ENCODE measurements at places on chromosomes 16 and 17. TPM values are rescaled to one million over a fixed set of nuclear protein-coding genes. Genes with fewer than 3 reads are reported as not detected.

GRCh38 chr16:81612351-81613163 lies 166.5 kb upstream of the PLCG2 start:
- H3K36me3 ChIP-seq, result no peaks in the 10 kb centered on the region
- H3K27ac ChIP-seq, result no peak overlapping the region
- H3K4me3 ChIP-seq, result no peak overlapping the region
- no peak for DNase-seq

GRCh38 chr16:4750896-4751295 lies 16.1 kb downstream of the ZNF500 start:
- peaks cover 4% of the 10 kb centered on the region for H3K36me3 ChIP-seq
- no peak overlapping the region for H3K4me3 ChIP-seq
- H3K4me1 ChIP-seq, result no peaks in the 10 kb centered on the region
- no peak overlapping the region for H3K27ac ChIP-seq

GRCh38 chr17:27157297-27157696 lies 136.6 kb upstream of the WSB1 start:
- H3K4me3 ChIP-seq, result no peak overlapping the region
- no peak overlapping the region for H3K27ac ChIP-seq
- peaks cover 17% of the 10 kb centered on the region for H3K4me1 ChIP-seq

DNA sequence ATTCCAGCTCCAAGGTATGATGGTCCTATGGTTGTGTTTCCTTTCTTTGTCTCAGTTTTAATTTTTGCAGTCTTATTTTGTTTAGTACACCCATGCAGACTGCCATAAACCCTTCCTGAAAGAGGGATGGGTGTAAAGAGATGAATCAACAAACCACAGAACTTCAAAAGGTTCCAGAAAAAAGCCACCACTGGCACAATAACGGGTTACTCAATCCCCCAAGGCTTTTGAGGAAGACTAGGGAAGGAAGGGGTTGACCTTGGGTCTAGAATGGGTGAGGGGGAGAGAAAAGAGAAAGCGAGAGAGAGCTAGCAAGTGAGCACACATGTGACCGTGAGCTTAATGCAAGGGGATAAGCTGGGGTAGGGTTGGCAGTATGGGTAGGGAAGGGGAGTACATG lies 168.1 kb downstream of the XYLT1 start:
- H3K4me1 ChIP-seq, result no peaks in the 10 kb centered on the region
- no peak for DNase-seq
- H3K4me3 ChIP-seq, result no peak overlapping the region
- no peaks in the 10 kb centered on the region for H3K36me3 ChIP-seq
- no peaks in the 10 kb centered on the region for H3K27me3 ChIP-seq

DNA sequence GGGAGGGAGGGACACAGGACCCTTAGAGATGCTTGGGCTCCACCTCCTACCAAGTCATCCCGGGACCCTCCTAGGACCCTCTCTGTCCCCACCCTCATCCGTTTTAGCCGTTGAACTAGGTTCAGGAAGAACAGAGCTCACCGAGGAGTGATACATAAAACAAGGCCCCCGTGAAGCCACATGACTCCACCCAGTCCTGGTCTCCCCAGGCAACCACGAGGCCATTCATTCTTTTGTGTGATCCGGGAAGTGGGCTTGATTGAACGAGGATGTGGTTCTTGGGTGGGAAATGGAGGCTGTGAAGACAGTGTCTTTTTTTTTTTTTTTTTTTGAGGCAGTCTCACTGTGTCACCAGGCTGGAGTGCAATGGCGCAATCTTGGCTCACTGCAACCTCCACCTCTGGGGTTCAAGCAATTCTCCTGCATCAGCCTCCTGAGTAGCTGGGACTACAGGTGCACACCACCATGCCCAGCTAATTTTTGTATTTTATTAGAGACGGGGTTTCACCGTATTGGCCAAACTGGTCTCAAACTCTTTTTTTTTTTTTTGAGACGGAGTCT lies 14.8 kb downstream of the TRARG1 start:
- no peak for DNase-seq
- no peaks in the 10 kb centered on the region for H3K36me3 ChIP-seq
- no peaks in the 10 kb centered on the region for H3K4me1 ChIP-seq
- H3K27ac ChIP-seq, result no peak overlapping the region
- H3K4me3 ChIP-seq, result no peak overlapping the region

DNA sequence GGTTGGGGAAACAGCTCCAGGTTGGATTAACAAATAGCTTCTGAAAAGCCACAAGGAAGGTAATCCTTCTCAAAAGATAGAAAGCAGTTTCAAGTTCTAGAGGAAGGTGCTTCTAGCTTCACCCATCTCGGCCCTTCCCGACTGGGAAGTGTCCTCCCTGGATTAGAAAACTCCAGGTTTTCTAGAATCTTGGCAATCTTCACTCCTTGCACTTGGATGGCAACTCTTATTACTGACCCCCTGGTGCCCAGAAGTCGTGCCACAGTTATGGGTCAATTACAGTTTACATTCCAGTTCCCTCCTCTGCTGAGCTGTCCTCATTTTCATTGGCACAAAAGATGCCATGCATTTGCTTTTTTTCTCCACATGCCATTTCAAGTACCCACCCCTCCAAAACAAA lies 65.6 kb downstream of the SMG6 start:
- H3K4me3 ChIP-seq, result peak overlapping the region; percentile 4
- peak overlapping the region; percentile 80 for H3K27ac ChIP-seq
- H3K4me1 ChIP-seq, result no peaks in the 10 kb centered on the region
- H3K36me3 ChIP-seq, result peaks cover 13% of the 10 kb centered on the region
- no peak for DNase-seq

DNA sequence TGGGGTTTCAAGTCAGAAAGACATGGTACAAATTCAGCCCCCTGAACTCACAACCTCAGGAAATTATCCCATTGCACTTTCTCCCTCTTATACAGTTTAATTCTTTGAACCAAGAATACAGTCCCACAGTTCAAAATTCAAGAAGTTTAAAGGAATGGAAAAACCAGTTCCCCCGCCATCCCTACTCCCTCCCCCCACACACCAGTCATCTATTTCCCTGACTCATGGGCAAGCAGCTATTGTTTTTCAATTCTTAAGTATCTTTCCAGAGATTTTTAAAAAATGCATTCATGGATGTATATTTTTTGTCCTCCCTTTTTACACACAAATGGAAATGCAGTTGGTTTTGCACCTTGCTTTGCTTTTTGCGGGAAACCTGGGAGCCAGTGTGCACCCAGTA lies 7.3 kb downstream of the SYCE1L start:
- no peaks in the 10 kb centered on the region for H3K4me1 ChIP-seq
- no peaks in the 10 kb centered on the region for H3K36me3 ChIP-seq
- H3K27ac ChIP-seq, result no peak overlapping the region
- no peaks in the 10 kb centered on the region for H3K27me3 ChIP-seq

- H3K27ac ChIP-seq, result no peak overlapping the region
- no peaks in the 10 kb centered on the region for H3K27me3 ChIP-seq
- no peak overlapping the region for H3K4me3 ChIP-seq
- no peaks in the 10 kb centered on the region for H3K4me1 ChIP-seq
- peaks cover 94% of the 10 kb centered on the region for H3K36me3 ChIP-seq
These were observed 10.2 kb downstream of the MYO19 start for GRCh38 chr17:36524428-36524876.

- H3K27ac ChIP-seq, result no peak overlapping the region
- no peaks in the 10 kb centered on the region for H3K27me3 ChIP-seq
- no peak overlapping the region for H3K4me3 ChIP-seq
- no peaks in the 10 kb centered on the region for H3K4me1 ChIP-seq
- no peak for DNase-seq
- H3K36me3 ChIP-seq, result no peaks in the 10 kb centered on the region
These were observed 231.1 kb downstream of the COPRS start for GRCh38 chr17:31627960-31628359.

DNA sequence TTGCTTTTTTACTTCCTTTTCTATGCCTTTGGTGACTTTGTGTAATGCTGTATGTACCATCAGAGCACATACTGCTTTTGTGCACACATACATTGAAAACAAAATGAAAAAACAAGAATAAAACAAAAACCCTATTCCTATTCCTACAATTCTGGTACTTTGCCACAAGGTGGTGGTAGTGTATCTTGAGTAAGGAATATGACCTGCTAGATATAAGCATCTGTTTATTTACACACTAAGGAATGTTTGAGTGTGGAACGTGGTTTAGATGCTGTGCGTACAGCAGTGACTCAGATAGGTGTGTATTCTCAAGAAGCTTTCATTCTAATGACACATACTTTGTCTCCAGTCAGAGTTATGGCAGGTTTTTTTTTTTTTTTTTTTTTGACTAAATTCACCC lies 606.2 kb downstream of the WWOX start:
- no peaks in the 10 kb centered on the region for H3K4me1 ChIP-seq
- no peak for DNase-seq
- no peak overlapping the region for H3K27ac ChIP-seq
- no peak overlapping the region for H3K4me3 ChIP-seq
- no peaks in the 10 kb centered on the region for H3K36me3 ChIP-seq

DNA sequence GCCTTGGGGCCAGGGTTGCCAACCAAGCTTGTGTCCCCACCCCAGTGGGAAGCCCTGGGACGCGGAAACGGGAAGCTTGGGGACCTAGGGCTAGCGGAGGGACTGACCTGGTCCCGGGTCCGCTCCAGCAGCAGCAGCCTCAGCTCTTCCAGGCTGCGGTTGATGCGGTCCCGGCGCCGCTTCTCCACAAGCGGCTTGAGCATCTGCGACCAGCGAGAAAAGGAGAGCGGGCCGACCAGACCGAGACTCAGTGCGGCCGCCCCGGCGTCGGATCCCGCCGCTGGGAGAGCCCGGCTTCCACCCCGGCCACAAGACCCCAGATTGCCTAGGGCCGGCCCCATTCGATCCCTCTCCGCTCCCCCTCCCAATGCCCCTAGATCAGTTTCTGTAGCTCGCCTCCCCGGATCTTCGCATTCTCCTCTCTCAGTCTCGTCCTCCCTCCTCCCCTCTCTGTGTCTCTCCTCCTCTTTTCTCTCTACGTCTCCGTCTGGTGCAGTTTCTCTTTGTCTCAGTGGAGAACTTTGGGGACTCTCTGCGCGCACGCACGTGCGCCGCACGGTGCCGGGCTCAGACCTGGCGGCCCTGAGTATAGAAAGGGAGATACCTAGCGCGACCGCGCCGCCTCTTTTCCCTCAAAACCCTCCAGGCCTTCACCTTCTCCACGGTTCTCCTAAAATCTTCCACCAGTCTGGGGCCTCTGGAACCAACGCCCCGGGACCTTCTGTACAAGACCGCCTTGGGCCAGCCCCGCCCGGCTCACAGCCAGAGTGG lies 797 bp downstream of the HES7 start:
- H3K4me3 ChIP-seq, result peak overlapping the region; percentile 86
- H3K4me1 ChIP-seq, result peaks cover 4% of the 10 kb centered on the region
- peak overlapping the region; percentile 16 for H3K27ac ChIP-seq

DNA sequence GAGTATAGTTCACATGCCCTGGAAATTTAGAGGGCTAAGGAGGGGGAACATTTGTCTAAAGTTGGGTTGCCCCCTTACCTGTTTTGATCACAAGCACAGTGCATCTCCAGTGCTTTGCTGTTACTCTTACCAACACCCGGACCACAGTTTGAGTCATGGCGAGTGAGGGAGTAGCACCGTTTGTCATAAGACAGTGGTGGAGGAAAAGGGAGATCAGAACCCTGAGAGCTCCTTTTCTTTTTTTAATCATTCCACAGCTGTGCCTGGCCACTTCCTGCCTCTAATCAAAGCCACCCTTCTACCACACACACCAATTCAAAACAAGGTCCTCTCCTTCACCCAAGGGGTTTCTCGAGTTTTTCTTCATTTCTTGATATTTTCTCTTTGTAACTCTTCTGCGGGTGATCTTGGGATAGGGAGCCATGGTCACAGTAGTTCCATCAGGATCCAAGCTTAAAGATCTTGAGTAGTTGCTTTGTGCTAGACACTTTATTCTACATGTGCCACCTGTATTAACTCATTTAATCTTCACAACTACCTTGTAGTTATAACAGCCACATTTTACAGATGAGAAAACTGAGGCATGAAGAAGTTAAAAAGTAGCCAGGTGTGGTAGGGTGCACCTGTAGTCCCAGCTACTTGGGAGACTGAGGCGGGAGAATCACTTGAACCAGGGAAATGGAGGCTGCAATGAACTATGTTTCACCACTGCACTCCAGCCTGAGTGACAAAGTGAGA lies 5.0 kb upstream of the MYL4 start:
- H3K27me3 ChIP-seq, result no peaks in the 10 kb centered on the region
- peaks cover 31% of the 10 kb centered on the region for H3K4me1 ChIP-seq
- H3K36me3 ChIP-seq, result no peaks in the 10 kb centered on the region
- H3K4me3 ChIP-seq, result no peak overlapping the region
- H3K27ac ChIP-seq, result peak overlapping the region; percentile 87

- no peak overlapping the region for H3K4me3 ChIP-seq
- H3K27me3 ChIP-seq, result no peaks in the 10 kb centered on the region
- DNase-seq, result no peak
- H3K36me3 ChIP-seq, result no peaks in the 10 kb centered on the region
- H3K4me1 ChIP-seq, result no peaks in the 10 kb centered on the region
These were observed 19.7 kb downstream of the CMIP start for GRCh38 chr16:81464279-81464678.

GRCh38 chr16:23930791-23931190 lies 95.0 kb downstream of the PRKCB start:
- H3K4me3 ChIP-seq, result no peak overlapping the region
- H3K27ac ChIP-seq, result no peak overlapping the region
- no peak for DNase-seq
- H3K27me3 ChIP-seq, result no peaks in the 10 kb centered on the region
- H3K36me3 ChIP-seq, result no peaks in the 10 kb centered on the region
- no peaks in the 10 kb centered on the region for H3K4me1 ChIP-seq

DNA sequence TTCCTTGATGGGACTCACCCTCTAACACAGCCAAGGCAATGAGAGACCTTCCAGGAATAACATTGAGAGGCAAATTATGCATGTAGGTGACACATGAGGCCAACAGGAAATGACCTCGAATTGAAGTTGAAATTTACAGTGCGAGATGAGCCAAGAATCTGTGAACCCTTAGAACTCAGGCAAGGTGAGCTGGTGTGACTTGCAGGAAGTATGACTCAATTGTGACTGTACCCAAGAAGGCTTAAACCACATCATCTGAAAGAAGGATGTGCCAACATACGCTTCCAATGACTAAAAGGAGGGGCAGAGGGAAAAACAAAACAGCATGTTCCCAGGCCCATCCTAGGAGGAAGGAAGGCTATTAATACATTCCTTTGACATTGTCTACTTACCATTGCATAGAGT lies 44.8 kb downstream of the PITPNC1 start:
- no peak for DNase-seq
- H3K27me3 ChIP-seq, result no peaks in the 10 kb centered on the region
- no peak overlapping the region for H3K4me3 ChIP-seq
- no peaks in the 10 kb centered on the region for H3K36me3 ChIP-seq

The HEXD gene
- 93.9 TPM for total RNA-seq

The KRT28 gene
- total RNA-seq, result not detected

The TBC1D3E gene
- not detected for total RNA-seq

The C17orf100 gene
- not detected for total RNA-seq

The BAIAP2 gene
- total RNA-seq, result 66.7 TPM

Measured in tibial nerve (tissue), 4 donors.